Esophagus mucosa (tissue), 1 donor: ENCODE measurements at places on chromosomes 11 and 22.

DNA sequence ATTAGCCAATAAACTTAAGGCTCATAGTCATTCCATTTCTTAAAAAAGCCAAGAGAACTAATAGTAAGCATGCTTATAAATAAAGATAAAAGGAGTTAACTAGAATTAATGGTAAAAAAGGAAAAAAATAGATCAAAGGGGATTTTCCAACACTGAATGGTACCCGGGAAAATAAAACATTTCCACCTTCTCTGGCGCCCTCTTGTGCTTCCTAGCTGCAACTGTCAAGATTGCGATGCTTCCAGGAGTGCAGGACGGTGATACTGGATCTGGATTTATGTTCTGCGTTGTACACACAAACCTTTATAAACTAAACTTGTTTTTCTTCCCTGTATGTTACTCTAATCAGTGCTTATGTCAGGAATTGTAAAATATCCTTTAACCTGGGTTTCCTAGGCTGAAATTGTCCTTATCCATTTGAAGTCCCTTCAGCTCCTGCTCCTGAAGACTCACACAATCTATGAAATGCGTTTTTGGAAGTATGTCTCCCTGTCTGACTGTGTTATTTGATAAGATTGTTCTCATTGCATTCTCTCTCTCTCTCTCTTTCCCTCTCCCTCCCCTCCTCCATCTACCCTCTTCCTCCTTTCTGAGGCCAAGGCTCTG is 9.6 kb upstream of the HTATIP2 start:
- ATAC-seq: no peak

DNA sequence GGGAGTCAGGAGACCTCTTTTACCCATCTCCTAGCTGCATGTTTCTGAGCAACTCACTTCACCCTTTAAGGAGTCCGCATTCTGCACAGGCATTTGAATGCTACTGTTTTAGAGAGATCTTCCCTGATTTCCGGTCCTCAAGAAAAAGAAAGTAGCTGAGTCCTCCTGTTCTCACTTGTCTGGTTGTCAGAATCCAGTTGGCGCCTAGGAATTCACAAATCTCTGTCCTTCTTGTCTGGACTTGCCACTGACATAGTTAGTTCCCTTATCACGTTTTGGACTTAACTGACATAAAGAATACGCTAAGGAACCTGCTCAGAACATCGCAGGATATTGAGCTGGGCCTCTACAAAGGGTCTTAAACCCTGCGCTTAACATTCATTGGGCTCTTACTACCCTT is 61.3 kb upstream of the OR5P2 start:
- peak; percentile 78 for ATAC-seq

- ATAC-seq: no peak
Measured at GRCh38 chr11:59479906-59480305, 6.8 kb downstream of the OR4D10 start.

DNA sequence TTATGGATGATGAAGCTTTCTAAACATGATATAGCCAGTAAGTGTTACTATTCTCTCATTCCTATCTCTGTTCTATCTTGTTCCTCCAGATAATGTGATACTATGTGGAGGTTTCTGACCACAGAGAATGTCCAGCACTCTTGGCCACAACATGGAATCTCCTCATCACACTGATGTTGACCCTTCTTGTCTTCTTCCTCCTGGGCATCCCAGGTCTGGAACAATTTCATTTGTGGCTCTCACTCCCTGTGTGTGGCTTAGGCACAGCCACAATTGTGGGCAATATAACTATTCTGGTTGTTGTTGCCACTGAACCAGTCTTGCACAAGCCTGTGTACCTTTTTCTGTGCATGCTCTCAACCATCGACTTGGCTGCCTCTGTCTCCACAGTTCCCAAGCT is 9.9 kb upstream of the OR56B1 start:
- no peak for ATAC-seq

DNA sequence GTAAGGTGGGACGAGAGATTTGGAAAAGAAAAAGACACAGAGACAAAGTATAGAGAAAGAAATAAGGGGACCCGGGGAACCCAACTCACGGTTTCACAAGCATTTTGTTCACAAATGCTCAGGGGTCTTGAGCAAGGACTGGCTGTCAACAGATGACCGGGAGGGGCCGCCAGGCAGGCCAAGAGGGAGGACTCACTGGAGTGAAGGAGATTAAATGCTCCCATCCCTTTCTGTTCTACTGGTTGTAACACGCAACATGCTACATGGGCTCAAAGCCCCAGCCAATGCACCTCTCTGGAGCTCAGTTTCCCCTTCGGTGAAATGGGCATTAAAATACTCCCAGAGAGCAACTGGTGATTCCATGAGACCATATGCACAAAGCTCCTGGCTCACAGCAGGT is 13.4 kb downstream of the SHANK2 start:
- no peak for ATAC-seq

DNA sequence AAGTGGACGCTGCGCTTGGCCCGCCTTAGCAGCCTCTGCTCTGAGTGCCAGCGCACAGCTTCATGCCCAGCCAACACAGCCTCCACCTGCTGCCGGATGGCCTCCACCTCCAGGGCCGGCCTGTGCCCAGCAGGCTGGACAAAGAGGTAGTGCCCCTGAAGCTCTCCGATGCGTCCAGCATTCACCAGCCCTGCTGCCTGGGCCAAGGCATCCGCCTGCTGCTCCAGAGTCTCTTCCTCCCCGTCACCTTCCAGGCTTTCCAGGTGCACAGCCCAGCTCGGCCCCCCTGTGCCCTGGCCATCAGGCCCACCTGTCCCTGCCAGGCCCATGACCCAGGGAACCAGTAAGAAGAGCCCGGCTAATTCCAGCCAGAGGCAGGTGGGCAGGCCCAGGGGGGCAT is 2.5 kb downstream of the PCSK7 start:
- ATAC-seq: no peak

- no peak for ATAC-seq
Measured at GRCh38 chr22:43331698-43332097, 11.5 kb downstream of the SCUBE1 start.

GRCh38 chr11:71447791-71448256 is 369 bp downstream of the DHCR7 start:
- peak; percentile 23 for ATAC-seq

GRCh38 chr11:62345861-62346260 is 8.6 kb downstream of the ASRGL1 start:
- ATAC-seq: no peak

DNA sequence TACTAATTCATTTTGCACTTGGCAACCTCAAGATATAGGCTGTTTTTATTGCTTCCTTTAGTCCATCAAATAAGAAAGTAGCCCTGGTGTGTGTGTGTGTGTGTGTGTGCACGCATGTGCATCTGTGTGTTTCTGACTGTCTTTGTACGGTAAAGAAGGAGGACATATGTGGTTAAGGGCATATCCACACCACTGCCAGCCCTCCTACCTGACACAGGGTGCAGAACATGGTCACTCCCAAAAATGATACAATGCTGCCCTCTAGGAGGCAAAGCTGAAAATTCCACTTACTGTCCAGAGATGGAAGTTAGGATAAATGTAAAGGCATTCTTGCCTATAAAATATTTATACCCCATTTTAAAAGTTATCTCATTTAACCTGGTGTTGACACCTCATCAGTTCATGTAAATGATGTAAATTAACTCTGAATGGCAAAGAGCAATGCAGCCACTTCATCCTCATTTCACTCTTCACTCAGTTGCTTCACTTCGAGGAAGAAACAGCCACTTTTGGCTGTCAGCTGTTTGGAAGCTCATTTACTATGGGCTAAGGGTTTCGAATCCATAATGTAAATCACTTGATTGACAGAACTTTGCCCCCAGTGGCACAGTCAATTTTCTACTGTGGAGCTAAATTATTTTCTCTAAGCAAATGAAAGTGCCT is 83.1 kb upstream of the MTNR1B start:
- ATAC-seq: peak; percentile 72

DNA sequence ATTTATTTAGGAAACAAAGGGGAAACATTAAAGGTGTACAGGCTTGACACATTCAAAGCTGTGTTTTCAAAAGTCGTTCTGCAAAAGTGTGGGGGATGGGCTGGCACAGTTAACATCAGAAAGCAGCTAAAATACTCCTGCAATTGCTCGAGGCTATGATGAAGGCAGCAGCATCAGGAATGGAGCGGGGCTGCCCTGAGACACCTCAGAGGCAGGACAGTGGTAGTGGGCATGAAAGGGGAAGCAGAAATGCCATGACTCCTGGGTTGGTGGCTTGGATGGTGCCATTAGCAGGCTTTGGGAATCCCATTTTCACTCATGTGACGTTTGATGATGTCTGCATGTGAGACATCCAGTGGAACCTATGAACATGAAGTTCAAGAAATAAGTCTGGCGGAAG is 646 bp downstream of the NCAPD3 start:
- ATAC-seq: no peak
